ENCODE measurements at places on chromosomes 5 and 9.
A peak's percentile ranks its signal among the peaks of the same experiment; 100 is the strongest.

GRCh38 chr5:125065741-125066140 is 319.3 kb upstream of the ZNF608 start:
- H3K4me3 ChIP-seq = no peak overlapping the region
- no peaks in the 10 kb centered on the region for H3K4me1 ChIP-seq
- DNase-seq = no peak

DNA sequence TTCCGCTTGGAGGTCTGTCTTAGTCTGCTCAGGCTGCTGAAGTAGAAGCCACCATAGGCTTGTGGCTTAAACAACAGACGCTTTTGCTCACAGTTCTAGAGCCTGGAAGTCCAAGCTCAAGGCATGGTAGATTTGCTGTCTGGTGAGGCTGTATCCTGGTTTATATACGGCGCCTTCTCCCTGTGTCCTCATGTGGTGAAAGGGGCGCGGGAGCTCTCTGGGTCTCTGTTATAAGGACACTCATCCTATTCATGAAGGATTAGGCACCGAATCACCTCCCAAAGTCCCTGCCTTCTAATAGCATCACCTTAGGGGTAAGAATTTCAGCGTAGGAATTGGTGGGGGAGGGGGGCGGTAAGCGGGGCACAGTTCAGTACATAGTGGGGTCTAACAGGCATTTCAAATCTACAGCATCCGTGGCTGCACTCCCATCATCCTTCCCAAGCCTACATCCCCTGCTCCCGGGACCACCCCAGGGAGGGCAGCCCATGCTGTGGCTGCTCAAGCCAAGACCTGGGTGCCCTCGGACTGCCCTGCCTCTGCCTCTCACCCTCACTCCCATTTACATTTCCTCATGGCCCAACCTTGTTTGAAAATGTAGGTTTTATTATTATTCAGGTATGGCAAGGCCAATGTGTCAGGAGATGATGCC is 15.1 kb upstream of the LPCAT1 start:
- no peak overlapping the region for H3K27ac ChIP-seq
- no peaks in the 10 kb centered on the region for H3K27me3 ChIP-seq
- H3K4me1 ChIP-seq = peaks cover 11% of the 10 kb centered on the region
- DNase-seq = peak; percentile 44

- H3K4me3 ChIP-seq = no peak overlapping the region
- no peaks in the 10 kb centered on the region for H3K27me3 ChIP-seq
- H3K4me1 ChIP-seq = no peaks in the 10 kb centered on the region
- peak overlapping the region; percentile 4 for H3K27ac ChIP-seq
- no peak for DNase-seq
Observed at GRCh38 chr5:65100911-65101631, 332.3 kb downstream of the CWC27 start.

- peaks cover 9% of the 10 kb centered on the region for H3K27me3 ChIP-seq
- no peak overlapping the region for H3K4me3 ChIP-seq
- no peaks in the 10 kb centered on the region for H3K36me3 ChIP-seq
- no peak for DNase-seq
- H3K4me1 ChIP-seq = no peaks in the 10 kb centered on the region
Observed at GRCh38 chr9:105979290-105979689, 284.9 kb downstream of the TMEM38B start.

DNA sequence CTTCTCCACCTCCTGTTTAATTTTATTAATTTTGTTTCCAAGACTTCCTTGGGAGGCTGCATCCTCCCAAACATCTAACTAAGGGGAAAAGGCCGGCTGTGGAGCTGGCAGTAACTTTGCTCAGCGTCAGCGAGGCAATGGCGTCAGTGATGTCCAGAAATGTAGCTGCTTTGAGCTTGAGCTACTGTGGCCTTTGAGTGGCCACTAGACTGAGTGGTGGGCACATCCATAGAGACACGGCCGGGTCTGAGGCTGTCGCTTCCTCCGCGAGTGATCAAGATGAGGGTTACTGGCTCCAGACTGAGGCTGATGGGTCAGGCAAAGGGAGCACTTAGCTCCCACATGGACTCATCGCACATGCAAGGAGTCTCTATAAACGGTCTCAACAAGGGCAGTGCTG is 277.0 kb downstream of the HSPA4 start:
- no peak overlapping the region for H3K4me3 ChIP-seq
- no peaks in the 10 kb centered on the region for H3K36me3 ChIP-seq
- H3K27ac ChIP-seq = no peak overlapping the region

GRCh38 chr5:15798006-15798405 is 298.0 kb downstream of the FBXL7 start:
- DNase-seq = no peak
- H3K27ac ChIP-seq = no peak overlapping the region
- H3K4me1 ChIP-seq = no peaks in the 10 kb centered on the region
- H3K4me3 ChIP-seq = no peak overlapping the region
- no peaks in the 10 kb centered on the region for H3K27me3 ChIP-seq

- no peaks in the 10 kb centered on the region for H3K36me3 ChIP-seq
- H3K4me3 ChIP-seq = no peak overlapping the region
- H3K4me1 ChIP-seq = no peaks in the 10 kb centered on the region
- DNase-seq = no peak
Observed at GRCh38 chr5:179276838-179277395, 68.3 kb downstream of the ADAMTS2 start.

- H3K27ac ChIP-seq = no peak overlapping the region
- no peaks in the 10 kb centered on the region for H3K4me1 ChIP-seq
- H3K27me3 ChIP-seq = peaks cover 19% of the 10 kb centered on the region
- no peak for DNase-seq
- no peak overlapping the region for H3K4me3 ChIP-seq
Observed at GRCh38 chr5:58499941-58500340, 8.7 kb downstream of the GAPT start.

DNA sequence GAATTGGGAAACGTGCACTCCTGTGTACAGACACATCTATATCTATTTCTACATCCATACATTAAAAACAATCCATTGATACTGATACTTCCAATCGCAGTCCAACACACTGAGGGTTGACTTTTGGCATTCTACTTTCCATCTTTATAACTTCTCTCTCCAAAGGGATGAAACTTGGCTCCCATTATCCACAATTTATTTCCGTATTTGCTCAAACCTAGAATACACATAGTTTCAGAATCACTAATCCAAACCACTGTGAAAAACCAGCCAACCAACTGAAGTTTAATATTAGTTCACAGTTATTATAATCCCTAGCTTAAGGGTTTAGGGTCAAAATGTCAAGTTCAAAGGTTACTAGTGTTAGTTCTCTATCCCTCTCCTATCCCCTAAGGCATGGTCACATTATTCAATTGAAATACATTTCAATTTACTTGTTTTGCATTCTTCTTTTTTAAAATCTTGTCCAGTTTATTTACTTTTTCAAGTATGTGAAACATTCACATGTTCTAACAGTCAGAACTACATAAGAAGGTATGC is 156.5 kb downstream of the MED27 start:
- no peaks in the 10 kb centered on the region for H3K36me3 ChIP-seq
- DNase-seq = no peak
- H3K27me3 ChIP-seq = no peaks in the 10 kb centered on the region
- H3K4me3 ChIP-seq = no peak overlapping the region
- H3K27ac ChIP-seq = no peak overlapping the region

- no peak overlapping the region for H3K27ac ChIP-seq
- no peaks in the 10 kb centered on the region for H3K36me3 ChIP-seq
- peaks cover 3% of the 10 kb centered on the region for H3K27me3 ChIP-seq
- H3K4me1 ChIP-seq = no peaks in the 10 kb centered on the region
- no peak overlapping the region for H3K4me3 ChIP-seq
Observed at GRCh38 chr5:88405783-88406182, 137.1 kb upstream of the TMEM161B start.

DNA sequence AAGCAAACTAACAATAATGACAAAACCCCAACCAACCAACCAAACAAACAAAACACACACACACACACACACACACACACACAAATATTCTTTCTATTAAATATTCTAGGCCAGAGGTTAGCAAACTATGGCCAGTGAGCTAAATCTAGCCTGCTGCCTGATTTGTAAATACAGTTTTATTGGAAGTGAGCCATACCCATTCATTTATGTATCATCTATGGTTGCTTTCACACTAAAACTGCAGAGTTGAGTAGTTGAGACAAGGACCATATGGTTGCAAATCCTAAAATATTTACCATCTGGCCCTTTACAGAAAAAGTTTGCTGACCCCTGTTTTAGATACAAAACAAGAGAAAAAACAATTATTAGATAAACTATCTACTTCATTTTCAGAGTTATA is 620.5 kb upstream of the SEMA6A start:
- no peaks in the 10 kb centered on the region for H3K4me1 ChIP-seq
- H3K27ac ChIP-seq = no peak overlapping the region
- H3K4me3 ChIP-seq = no peak overlapping the region
- H3K27me3 ChIP-seq = no peaks in the 10 kb centered on the region

- no peaks in the 10 kb centered on the region for H3K27me3 ChIP-seq
- H3K4me1 ChIP-seq = no peaks in the 10 kb centered on the region
- H3K36me3 ChIP-seq = peaks cover 29% of the 10 kb centered on the region
- DNase-seq = no peak
Observed at GRCh38 chr5:172971482-172971881, 12.1 kb upstream of the ATP6V0E1 start.

DNA sequence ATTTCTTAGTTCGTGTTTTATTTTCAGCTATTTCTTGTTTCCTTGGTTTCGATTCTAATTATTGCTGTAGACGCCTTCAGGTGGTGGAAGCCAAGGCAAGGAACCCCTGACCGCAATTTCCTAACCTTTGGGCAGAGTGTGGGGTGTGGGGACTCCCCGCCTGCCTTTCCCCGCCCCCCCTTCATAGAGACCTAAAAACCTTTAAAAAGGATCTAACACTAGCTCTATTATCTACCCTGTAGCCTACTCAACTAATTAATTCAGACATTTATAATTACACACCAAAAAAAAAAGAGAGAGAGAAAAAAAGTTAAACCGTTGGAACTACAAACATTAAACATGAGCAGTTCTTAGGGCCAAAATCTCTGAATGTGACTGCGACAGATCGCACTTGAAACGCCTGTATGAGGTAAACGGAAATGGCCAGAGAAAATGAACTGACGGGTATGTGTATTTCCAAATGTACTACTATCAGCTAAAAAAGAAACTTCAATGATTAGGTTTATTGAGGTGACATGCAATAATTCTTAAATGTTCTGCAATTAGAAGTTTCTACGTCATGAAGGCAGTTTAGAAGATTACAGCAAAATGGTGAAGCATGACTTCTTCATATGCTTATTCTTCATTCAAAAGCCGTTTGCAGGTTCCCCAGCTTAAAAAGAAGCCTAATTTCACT is 19.0 kb upstream of the FER start:
- DNase-seq = no peak
- no peaks in the 10 kb centered on the region for H3K36me3 ChIP-seq
- peak overlapping the region; percentile 53 for H3K27ac ChIP-seq
- H3K27me3 ChIP-seq = no peaks in the 10 kb centered on the region
- H3K4me1 ChIP-seq = peaks cover 7% of the 10 kb centered on the region

DNA sequence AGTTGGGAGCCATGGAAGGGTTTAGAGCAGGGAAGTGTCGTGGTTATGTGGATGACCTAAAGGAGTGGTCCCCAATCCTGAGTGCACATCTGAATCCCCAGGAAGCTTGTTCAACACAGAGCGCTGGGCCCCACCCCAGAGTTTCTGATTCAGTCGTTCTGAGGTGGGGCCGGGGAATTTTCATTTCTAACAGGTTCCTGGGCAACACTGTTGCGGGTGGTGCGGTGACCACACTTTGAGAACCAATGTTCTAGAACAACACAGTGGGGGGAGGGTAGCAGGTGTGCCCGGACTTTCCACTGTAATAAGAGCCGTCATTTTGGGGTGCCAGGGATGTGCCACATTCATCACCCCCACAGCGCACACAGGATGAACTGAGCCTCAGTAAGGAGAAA is 39.3 kb downstream of the DUSP1 start:
- H3K27me3 ChIP-seq = no peaks in the 10 kb centered on the region
- no peaks in the 10 kb centered on the region for H3K36me3 ChIP-seq
- no peak overlapping the region for H3K4me3 ChIP-seq
- DNase-seq = no peak
- H3K27ac ChIP-seq = peak overlapping the region; percentile 97
- H3K4me1 ChIP-seq = peaks cover 24% of the 10 kb centered on the region

GRCh38 chr5:136015966-136016650 is 12.7 kb upstream of the TGFBI start:
- H3K4me1 ChIP-seq = peaks cover 80% of the 10 kb centered on the region
- no peak for DNase-seq
- H3K27ac ChIP-seq = peak overlapping the region; percentile 99

- H3K36me3 ChIP-seq = no peaks in the 10 kb centered on the region
- no peak for DNase-seq
- peak overlapping the region; percentile 66 for H3K27ac ChIP-seq
- peaks cover 27% of the 10 kb centered on the region for H3K4me1 ChIP-seq
- no peak overlapping the region for H3K4me3 ChIP-seq
Observed at GRCh38 chr5:143033535-143034250, 263.5 kb downstream of the ARHGAP26 start.

- H3K4me1 ChIP-seq = no peaks in the 10 kb centered on the region
- no peak overlapping the region for H3K27ac ChIP-seq
- no peak for DNase-seq
- no peak overlapping the region for H3K4me3 ChIP-seq
- H3K27me3 ChIP-seq = no peaks in the 10 kb centered on the region
- H3K36me3 ChIP-seq = no peaks in the 10 kb centered on the region
Observed at GRCh38 chr5:173733425-173733824, 117.0 kb upstream of the BOD1 start.

DNA sequence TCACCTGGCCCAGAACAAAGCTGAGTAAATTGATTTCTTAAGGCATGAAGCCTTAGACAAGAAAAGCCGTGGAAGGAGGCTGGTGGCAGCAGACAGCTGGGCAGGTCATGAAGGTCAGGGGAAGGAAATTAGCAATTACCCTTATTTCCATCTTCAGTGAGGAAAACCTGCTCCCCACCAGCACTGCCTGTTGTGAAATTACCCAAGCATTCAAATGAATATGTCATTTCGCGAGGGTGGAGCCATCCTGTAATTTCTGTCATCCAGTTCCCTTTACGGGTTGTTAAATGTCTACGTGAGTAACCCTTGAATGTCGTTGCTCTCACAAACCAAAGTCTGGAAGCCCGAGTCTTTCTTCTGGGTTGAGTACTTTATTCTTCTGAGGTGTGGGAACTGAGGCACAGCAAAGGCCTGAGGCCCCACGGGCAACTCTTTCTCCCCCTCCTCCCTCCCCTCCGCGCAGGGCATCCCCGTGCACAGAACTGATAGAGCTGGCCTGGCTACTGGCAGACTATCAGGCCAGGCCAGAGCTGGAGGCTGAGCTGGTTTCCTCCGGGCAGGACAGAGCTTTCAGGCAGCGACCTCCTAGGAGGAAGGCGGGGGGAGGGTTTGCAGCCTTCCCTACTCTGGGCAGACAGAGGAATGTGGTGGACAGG is 22.0 kb upstream of the AK3 start:
- H3K27ac ChIP-seq = no peak overlapping the region
- no peak overlapping the region for H3K4me3 ChIP-seq
- no peaks in the 10 kb centered on the region for H3K4me1 ChIP-seq
- H3K36me3 ChIP-seq = no peaks in the 10 kb centered on the region

GRCh38 chr5:38450627-38451026 is 105.8 kb downstream of the LIFR start:
- H3K27ac ChIP-seq = no peak overlapping the region
- H3K4me1 ChIP-seq = no peaks in the 10 kb centered on the region
- H3K27me3 ChIP-seq = no peaks in the 10 kb centered on the region
- H3K4me3 ChIP-seq = no peak overlapping the region

Data from RWPE2 (cell line).